Endothelial cell of coronary artery (primary cell): ENCODE measurements at places on chromosomes 16 and 17. TPM values are rescaled to one million over a fixed set of nuclear protein-coding genes. Genes with fewer than 3 reads are reported as not detected.

Gene SSTR5
- under 0.01 TPM in 1 of 2 replicates, not detected in the other for total RNA-seq

Gene TCAP
- total RNA-seq: 0.18 and 0.28 TPM in 2 replicates

Gene CCDC200
- not detected in 2 replicates for total RNA-seq

Gene GDE1
- total RNA-seq: 41.4 and 42.4 TPM in 2 replicates

Gene KRTAP1-4
- not detected in 2 replicates for total RNA-seq

Gene NGFR
- under 0.01 TPM in 2 replicates for total RNA-seq

Gene KRT32
- not detected in 2 replicates for total RNA-seq

Gene LONP2
- total RNA-seq: 29.7 and 44.2 TPM in 2 replicates

Gene TMEM235
- 0.09 and 0.28 TPM in 2 replicates for total RNA-seq

Gene HS3ST6
- not detected in 2 replicates for total RNA-seq

Gene GUCY2D
- not detected in 2 replicates for total RNA-seq

Gene TEKT1
- total RNA-seq: not detected in 2 replicates

Gene SLC22A31
- 0.18 TPM in 1 of 2 replicates, not detected in the other for total RNA-seq

Gene CD300LB
- not detected in 2 replicates for total RNA-seq

Gene CCL2
- 50.9 and 78.8 TPM in 2 replicates for total RNA-seq

Gene SGSM2
- 29.4 and 44.5 TPM in 2 replicates for total RNA-seq

Gene SYCE1L
- total RNA-seq: 2.7 and 4.1 TPM in 2 replicates

Gene SYNGR3
- 2.0 and 2.9 TPM in 2 replicates for total RNA-seq

Gene CAMKK1
- total RNA-seq: 2.9 and 3.9 TPM in 2 replicates

Gene OR4D1
- not detected in 2 replicates for total RNA-seq

Gene BRIP1
- 5.1 and 6.4 TPM in 2 replicates for total RNA-seq

Gene MGAT5B
- 0.81 and 1.4 TPM in 2 replicates for total RNA-seq

Gene KCNH6
- total RNA-seq: not detected in 2 replicates

Gene UNC13D
- 3.4 TPM in 2 replicates for total RNA-seq

Gene WNT9B
- total RNA-seq: not detected in 2 replicates

Gene HLF
- total RNA-seq: 0.18 TPM in 1 of 2 replicates, not detected in the other

Gene KCNJ12
- total RNA-seq: 1.2 and 2.3 TPM in 2 replicates

Gene NETO2
- 32.3 and 37.0 TPM in 2 replicates for total RNA-seq

Gene TP53TG3B
- not detected in 2 replicates for total RNA-seq

Gene VASN
- total RNA-seq: 0.18 and 4.0 TPM in 2 replicates

Gene CDRT15
- not detected in 2 replicates for total RNA-seq

Gene SULT1A2
- total RNA-seq: 0.19 TPM in 1 of 2 replicates, not detected in the other

Gene HOXB8
- not detected in 2 replicates for total RNA-seq

Gene KRTAP2-2
- not detected in 2 replicates for total RNA-seq

Gene KRT20
- not detected in 2 replicates for total RNA-seq

Gene PFN1
- 806 and 926 TPM in 2 replicates for total RNA-seq

Gene RRAD
- 0.45 and 1.0 TPM in 2 replicates for total RNA-seq

Gene NHLRC4
- total RNA-seq: 1.0 and 1.3 TPM in 2 replicates

Gene MFAP4
- total RNA-seq: 0.09 TPM in 1 of 2 replicates, not detected in the other

Gene PROCA1
- total RNA-seq: 0.81 and 0.94 TPM in 2 replicates
